Fibroblast of gingiva (primary cell): ENCODE measurements at places on chromosomes 2 and 18.

DNA sequence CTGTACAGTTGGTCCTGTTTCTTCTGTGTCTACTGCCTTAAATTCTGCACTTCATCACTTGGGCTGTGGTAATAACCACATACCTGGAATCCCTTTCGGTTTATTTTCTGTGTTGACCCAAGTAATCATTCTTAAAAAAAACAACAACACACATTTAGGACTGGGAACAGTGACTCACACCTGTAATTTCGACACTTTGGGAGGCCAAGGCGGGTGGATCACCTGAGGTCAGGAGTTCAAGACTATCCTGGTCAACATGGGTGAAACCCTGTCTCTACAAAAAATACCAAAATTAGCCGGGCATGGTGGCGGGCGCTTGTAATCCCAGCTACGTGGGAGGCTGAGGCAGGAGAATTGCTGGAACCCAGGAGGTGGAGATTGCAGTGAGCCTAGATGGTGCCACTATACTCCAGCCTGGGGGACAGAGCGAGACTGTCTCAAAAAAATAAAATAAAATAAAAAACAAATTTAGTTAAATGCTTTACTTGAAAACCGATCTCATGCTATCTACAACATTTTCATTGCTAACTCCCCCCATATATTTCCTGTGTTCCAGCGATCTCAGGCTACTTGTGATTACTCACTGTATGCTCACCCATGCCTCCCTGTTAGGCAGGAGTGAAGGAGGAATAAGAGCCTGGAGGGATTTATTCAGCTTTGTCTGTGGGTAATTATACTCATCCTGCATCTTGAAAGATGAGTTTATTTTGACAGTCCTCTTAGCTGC lies 18.2 kb downstream of the ACSL3 start:
- no peak for DNase-seq

GRCh38 chr18:63892566-63892965 lies 5.1 kb downstream of the SERPINB2 start:
- DNase-seq, result no peak

- no peak for DNase-seq
Observed at GRCh38 chr2:197502685-197503084, 2.5 kb downstream of the HSPE1 start.

GRCh38 chr2:232592772-232593395 lies 40.5 kb upstream of the EFHD1 start:
- peak; percentile 66 for DNase-seq

- no peak for DNase-seq
Observed at GRCh38 chr2:235575904-235576303, 82.1 kb downstream of the AGAP1 start.

GRCh38 chr2:183162362-183162761 lies 38.1 kb downstream of the NUP35 start:
- DNase-seq, result peak; percentile 56

GRCh38 chr2:215736653-215737290 lies 276.6 kb downstream of the MREG start:
- DNase-seq, result peak; percentile 72

DNA sequence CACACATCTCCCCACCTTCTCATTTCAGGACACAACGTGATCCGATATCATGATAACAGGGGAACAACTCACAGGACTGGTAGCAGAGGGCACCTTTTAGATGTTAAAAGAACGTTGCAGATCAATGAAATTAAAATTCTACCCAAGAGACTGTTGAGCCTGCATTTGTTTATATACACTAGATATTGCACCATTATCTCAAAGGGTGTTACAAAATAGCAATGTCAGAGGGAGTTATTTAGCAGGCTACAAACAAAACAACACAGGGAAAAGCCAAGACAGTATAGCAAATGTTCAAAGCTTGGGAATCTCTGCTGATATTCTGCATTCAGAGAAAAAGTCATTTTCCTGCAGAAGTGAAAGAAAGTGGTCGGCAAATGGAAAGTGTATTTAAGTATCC lies 139.5 kb downstream of the MYO5B start:
- DNase-seq, result no peak

- DNase-seq, result no peak
Observed at GRCh38 chr2:109677835-109678580, 63.8 kb downstream of the SOWAHC start.

DNA sequence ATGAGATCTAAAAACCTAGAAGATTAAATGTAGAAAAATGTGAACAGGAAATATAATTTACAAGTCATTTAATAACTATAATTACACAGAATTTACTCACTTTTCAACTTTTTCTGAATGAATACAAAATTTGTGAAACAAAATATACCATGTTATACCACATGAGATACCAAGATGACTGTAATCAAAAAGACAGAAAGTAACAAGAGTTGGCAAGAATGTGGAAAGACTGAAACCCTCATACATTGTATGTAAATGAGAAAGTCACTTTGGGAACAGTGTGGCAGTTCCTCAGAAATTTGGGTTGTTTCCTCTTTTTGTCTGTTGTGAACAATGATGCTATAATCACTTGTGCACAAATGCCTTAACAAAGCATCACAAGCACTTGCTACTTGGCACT lies 145.4 kb upstream of the ZNF804A start:
- no peak for DNase-seq

DNA sequence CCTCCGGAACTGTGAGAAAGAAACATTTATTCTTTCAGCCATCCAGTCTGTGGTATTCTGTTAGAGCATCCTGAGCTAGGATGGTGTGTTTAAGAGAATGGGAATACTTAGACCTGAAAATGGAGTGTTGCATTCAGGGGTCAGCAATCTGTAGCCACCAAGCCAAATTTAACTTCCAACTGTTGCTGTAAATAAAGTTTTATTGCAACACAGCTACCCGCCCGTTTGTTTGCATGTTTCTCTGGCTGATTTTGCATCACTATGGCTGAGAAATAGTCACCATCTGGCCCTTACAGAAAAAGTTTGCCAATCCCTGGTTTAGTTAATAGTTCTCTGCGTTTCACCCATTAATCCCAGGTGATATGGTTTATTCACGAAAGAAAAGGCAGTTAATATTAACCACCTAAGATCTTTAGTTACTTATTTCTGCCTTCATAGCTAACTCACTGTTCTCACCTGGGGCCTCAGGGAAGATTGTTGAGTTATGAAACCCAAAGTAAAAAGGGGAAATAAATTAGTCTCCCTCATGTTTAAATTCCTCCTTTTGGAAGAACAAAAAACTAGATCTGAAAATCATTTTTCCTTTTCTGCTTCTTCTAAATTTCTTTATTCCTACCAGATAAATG lies 9.5 kb upstream of the CYS1 start:
- DNase-seq, result no peak

GRCh38 chr2:43125090-43125998 lies 101.1 kb downstream of the ZFP36L2 start:
- DNase-seq, result no peak

DNA sequence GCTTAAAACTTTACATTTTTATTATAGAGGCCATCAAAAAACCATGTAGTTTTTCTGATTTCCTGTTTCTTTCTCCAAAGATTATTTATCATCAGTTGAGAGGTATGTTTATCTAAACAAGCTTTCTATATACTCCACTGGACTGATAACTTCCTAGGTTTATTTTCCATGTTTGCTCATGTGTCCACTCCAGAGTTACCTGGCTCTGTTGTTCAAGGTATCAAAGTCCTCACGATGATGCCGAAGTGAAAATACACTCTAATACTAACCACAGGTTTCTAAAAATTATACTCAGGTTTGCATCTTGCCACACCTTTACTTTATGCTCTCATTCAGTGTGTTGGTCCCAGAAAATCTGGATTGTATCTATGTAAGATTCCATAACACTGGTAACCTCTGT lies 287.9 kb upstream of the GULP1 start:
- DNase-seq, result no peak

DNA sequence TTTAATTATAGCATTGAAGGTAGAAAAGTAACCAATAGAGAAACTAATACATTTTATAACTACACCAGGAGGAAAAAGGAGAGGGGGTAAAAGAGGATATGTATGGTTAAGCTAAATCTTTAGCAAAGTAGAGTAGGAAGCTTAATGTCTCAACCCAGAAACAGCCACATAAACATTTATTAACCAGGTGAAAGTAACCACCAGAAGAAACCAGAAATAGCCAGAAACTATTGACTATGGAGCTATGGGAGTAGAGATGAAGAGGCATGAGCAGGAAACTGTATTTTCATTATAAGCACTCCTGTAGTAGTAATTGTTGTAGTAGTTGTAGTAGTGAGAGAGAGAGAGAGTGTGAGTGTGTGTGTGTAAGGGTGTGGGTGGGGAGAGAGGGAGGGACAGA lies 617.5 kb upstream of the CHAC2 start:
- no peak for DNase-seq

DNA sequence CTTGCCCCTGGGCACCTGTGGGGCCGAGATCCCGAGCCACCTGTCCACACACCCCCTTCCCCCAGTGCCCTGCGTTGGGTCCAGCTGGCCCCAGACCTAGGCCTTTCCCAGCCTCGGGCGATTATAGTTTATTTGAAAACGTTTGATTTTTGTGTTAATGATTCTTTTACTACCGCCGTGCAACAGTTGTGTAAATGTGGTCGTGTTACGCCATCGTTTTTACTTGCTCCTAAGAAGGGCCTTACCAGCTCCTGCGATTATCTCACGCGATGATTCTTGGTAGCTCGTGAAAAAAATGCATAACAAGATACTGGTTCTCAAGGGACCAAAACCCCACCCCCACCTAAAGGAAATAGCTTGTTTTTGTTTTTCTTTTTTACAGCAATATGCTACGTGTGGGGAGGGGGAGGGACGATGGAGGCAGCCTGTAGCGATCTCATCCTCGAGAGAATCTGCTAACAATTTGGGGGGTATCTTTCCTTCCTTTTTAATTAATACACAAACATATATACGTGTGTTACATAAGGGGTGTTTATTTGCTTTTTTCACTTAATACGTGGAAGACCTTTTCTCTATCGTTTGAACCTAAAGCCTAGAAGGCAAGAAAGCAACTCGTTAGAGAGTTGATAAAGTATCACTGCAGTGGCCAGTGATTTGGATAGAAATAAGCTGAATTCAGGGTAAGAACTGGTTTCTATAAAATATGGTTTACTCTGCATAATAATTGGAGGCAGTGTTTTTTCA lies 1.0 kb downstream of the ZDBF2 start:
- DNase-seq, result peak; percentile 29

DNA sequence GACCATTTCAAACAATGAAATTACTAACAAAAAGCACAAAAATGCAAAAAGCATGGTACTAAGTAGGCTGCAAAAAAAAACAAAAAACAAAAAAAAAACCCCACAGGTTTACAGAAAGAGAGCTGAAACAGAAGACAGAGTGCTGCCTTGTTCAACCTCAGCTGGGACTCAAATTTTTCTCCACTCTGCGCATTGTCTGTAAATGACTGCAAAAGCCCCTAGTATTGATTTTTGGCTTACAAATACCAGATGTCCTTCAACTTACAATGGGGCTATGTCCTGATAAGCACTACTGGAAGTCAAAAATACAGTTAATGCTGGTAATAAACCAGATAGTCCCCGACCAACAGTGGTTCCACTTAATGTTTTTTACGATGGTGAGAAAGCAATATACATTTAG lies 42.2 kb downstream of the UBE2E3 start:
- no peak for DNase-seq

DNA sequence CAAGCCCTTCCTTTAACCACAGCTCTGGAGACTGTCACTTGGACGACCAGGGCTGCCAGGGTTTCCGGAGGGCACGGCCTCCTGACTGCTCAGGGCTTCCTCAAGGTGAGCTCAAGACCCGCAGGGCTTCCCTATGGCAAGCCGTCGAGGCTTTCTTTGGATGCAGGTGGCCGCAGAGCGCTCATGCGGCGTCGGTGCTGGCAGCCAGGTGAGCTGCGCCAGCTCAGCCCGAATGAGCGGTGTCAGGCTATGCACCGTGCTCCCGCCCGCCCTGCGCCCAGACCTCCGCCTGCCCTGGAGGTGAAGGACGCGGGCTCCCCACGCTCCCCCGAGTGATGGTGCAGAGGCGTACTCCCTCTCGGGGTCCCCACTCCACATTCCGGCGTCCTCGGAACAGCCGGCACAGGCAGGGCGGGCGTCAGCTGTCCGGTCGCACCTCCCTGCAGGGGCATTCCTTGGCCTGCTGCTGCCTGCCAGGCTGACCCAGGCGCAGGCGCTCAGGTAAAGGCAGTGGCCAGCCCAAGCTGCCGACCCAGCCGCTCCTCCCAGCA lies 20.8 kb upstream of the TUBB6 start:
- no peak for DNase-seq

DNA sequence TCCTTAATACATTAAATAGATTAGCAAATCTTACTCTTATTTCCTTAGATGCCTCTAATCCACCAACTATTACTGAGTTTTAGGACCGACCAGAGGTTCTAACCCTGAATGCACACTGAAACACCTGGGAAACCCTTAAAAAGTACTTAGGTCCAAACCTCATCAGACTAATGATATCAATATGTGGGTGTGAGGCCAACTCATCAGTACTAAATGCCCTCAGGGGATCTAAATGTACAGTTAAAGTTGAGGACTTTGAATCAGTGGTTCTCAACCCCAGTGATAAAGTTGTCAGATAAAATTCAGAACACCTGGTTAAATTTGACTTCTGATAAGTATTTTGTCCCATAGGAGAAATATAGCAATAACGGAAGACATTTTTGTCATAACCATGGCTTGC lies 20.9 kb downstream of the MMADHC start:
- DNase-seq, result no peak

DNA sequence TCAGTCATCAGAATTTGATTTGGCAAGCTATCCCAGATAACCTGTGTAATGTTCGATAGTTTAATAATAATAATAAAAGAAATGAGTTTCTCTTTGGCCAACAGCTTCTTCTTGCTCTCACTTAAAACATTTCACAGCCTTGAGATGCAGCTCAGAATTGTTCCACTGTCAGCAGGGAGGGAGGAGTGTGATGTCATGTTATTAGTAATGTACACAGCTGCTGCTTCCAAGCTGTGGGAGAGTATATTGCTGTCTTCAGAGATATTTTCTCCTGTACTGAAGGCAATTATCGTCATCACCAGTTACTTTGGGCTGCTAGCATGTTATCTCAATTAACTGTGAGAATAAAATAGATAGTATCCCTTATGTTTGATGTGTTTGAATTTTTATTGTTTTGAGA lies 146.9 kb upstream of the MAP3K20 start:
- DNase-seq, result peak; percentile 38

- no peak for DNase-seq
Observed at GRCh38 chr2:47079515-47080412, 75.3 kb downstream of the STPG4 start.

GRCh38 chr18:56246916-56247315 lies 391.5 kb downstream of the TXNL1 start:
- peak; percentile 13 for DNase-seq

DNA sequence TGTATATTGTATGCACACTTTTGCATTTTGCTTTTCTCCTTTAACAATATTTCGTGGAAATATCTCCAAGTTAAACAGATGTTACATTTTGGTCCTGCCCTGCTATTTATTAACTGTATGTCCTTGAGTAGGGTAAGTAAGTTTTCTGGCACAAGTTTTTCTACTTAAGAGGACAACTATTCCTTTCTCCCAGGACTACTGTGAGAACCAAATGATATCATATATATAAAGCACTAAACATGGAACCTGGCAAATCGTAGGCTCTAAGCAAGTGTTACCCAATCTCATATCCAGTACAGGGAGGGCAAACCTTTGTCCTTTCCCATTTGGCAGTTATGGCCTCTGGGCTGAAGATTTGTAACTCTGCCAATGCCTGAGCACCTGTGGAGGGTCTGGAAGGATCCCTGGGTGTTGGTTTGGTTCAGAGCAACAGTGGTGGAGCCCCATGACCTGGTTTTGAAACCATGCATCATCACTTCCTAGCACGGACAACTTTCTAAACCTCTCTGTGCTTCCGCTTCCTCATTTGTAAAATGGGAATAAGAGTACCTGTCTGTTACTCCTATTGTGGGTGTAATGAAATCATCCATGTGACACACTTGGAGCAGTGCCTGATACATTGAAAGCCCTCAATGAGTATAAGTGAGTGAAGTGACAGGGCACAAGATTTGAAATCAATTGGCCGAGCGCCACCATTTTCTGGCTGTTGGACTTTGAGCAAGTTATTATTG lies 28.3 kb upstream of the ICOS start:
- DNase-seq, result no peak
